Endodermal cell (in vitro differentiated cells): ENCODE measurements at places on chromosomes 7 and 10. TPM values are rescaled to one million over a fixed set of nuclear protein-coding genes. Genes with fewer than 3 reads are reported as not detected.

- H3K27ac ChIP-seq: no peak overlapping the region
- no peaks in the 10 kb centered on the region for H3K4me1 ChIP-seq
- H3K27me3 ChIP-seq: no peaks in the 10 kb centered on the region
- peak; percentile 45 for DNase-seq
- H3K36me3 ChIP-seq: no peaks in the 10 kb centered on the region
Measured at GRCh38 chr10:1169186-1169885, 113.2 kb downstream of the WDR37 start.

- DNase-seq: peak; percentile 54
- no peaks in the 10 kb centered on the region for H3K27me3 ChIP-seq
Measured at GRCh38 chr7:70720191-70720873, 411.6 kb upstream of the GALNT17 start.

Gene ABCB4
- total RNA-seq: 0.41 and 0.77 TPM in 2 replicates

Gene MYOF
- total RNA-seq: 70.6 and 93.8 TPM in 2 replicates
